MCF 10A (cell line): ENCODE measurements at places on chromosomes 11 and 22.

- DNase-seq = no peak
These were observed 39.9 kb upstream of the CD5 start for GRCh38 chr11:61062181-61062930.

GRCh38 chr11:34185926-34186841, 80.8 kb downstream of the NAT10 start:
- DNase-seq = no peak

DNA sequence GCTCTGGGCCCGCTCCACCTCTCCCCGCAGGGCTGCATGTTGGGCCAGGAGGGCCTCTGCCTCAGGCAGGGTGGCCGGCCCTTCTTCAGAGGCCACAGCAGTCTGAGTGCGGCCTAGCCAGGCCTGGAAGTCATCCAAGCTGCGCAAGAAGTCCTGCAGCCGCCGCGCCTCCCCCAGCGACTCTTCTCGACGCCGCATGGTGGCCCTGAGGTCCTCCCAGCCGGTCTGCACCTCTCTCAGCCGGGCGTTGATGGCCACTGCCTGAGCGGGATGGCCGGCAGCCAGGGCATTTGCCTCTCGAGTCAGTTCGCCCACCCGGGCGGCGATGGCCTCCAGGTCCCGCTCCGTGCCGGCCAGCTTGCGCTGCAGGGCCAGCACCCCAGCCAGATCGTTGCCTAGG, 23.1 kb upstream of the RBM4B start:
- DNase-seq = no peak

DNA sequence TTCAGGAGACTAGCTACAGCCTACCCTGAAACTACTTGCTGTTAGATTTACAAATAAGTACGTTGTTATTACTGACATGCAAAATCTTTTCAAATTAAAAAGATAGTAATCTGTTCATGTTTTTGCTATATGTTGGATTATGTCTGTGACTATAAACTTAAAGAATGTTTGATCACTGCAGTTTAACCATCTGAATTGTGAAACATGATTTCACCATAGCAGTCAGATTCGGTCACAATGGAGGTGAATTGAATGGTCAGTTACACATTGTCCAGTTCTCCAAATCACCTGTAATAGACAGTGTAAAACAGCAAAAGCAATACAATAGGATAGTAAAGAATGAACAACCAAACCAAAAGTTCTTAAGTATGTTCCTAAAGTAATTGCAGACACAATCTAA, 43.3 kb downstream of the CCDC83 start:
- peak; percentile 24 for DNase-seq

GRCh38 chr11:102620818-102621561, 4.1 kb downstream of the MMP20 start:
- DNase-seq = peak; percentile 79

DNA sequence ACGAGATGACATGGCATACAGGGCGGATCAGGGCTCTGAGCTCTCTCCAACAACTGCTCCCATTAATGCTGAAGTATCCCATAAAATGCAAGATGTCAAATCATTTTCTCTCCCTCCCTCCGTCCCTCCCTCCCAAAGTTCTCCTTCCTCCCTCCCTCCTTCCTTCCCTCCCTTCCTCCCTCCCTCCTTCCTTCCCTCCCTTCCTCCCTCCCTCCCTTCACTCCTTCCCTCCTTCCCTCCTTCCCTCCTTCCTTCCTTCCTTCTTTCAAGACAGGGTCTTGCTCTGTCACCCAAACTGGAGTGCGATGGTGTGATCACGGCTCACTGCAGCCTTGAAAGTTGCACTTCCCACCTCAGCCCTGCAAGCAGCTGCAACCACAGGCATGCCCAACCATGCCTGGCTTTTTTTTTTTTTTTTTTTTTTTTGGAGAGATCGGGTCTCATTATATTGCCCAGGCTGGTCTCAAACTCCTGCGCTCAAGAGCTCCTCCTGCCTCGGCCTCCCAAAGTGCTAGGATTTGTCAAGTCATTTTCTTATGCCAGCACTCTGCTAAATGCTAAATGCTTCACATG, 38.2 kb downstream of the TXN2 start:
- DNase-seq = no peak

GRCh38 chr11:109597336-109597735, 175.3 kb downstream of the C11orf87 start:
- DNase-seq = no peak

- DNase-seq = peak; percentile 6
These were observed 595.4 kb upstream of the CHORDC1 start for GRCh38 chr11:90818196-90818745.

- DNase-seq = no peak
These were observed 67.5 kb downstream of the LHFPL7 start for GRCh38 chr22:24878969-24879368.

DNA sequence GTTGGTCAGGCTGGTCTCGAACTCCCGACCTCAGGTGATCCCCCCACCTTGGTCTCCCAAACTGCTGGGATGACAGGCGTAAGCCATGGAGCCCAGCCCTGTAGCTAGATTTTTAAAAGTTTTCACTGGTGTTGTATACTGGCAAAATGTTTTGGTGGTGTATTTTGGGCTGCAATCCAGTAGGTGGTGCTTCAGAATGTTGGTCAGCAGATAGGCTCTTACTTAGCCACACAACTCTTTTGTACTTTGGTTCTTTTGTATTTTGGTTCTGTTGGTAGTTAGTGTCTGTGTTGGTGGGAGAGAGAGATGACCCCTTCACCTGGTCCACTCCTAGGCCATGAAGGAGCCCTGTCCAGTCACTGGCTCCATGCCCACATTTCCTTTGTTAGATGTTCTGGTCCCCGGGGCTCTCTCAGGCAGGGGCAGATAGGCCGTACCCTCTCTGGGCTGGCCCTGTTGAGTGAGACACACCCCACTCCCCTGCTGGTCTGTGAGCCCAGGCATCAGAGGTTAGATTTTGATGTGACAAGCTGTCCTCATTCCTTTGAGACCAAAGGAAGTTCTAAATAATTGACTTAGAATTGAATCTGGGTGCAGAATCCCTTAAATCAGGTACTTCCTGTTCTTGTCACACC, 123.8 kb downstream of the DDX10 start:
- peak; percentile 40 for DNase-seq

GRCh38 chr11:75734491-75735180, 17.0 kb downstream of the MOGAT2 start:
- no peak for DNase-seq

DNA sequence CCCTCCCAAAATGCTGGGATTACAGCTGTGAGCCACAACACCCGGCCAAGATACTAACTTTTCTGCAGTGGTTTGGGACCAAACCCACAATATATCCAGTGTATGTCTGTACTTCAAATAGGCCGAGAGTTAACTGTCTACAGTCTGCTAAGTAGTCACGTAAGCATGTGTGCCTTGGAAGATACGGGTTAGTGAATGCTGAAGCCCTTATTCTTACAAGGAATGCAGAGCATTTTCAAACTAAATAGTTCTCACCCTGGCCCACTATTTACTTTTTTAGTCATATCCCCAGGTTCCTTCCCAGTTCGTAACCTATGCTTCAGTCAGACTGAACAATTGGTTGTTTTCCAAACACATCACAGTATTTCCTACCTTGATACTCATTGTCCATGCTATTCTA, 176.0 kb downstream of the WNT11 start:
- peak; percentile 39 for DNase-seq

- peak; percentile 98 for DNase-seq
These were observed 115.6 kb downstream of the SLC1A2 start for GRCh38 chr11:35303596-35304385.

DNA sequence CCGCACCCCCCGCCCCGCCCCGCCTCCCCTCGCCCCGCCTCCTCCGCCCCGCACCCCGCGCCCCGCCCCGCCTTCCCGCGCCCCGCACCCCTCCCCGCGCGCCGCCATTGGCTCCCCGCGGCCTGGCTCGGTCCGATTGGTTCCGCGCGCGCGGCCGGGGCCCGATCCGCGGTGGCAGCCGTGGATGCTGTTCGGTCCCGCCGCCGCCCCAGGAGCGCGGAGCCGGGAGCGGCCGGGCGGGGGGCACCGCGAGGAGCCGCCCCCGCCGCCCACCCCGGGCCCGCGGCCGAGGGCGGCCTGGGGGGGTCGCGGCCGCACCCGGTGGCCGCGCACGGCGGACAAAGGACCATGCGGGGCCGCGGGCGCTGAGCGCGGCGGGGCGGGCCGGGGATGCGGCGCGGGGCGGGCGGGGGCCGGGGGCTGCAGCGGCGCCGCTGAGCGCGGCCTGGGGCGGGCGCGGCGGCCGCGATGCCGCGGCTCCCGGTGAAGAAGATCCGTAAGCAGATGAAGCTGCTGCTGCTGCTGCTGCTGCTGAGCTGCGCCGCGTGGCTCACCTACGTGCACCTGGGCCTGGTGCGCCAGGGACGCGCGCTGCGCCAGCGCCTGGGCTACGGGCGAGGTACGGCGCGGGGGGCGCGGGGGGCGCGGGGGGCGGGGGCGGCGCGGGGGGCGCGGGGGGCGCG, at the start of gene B4GALNT4:
TSS of gene B4GALNT4 (plus strand) at position 164 of the 683 bp plus-strand sequence. CDS start at position 469, 305 bp downstream.
- DNase-seq = peak; percentile 56

DNA sequence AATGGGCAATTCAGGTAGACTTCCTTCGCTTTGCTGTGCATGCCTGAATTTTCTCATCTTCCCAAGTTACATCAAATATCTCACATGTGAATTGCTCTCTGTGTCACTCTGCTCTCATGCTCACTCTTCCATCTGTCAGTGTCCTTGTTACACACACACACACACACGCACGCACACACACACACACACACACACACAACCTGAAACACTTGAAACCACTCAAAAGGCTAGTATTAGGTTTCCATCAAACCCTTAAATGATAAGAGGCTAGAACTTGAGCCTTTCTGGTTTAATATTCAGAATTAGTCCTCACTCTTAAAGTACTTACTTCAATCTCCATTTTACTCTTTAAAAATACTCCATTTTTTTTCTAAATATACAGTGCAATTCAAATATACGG, 282.4 kb downstream of the C11orf87 start:
- no peak for DNase-seq

GRCh38 chr22:42397332-42398249, 34.6 kb downstream of the NFAM1 start:
- no peak for DNase-seq

- DNase-seq = no peak
These were observed 34.3 kb downstream of the GUCY1A2 start for GRCh38 chr11:106983991-106984390.

DNA sequence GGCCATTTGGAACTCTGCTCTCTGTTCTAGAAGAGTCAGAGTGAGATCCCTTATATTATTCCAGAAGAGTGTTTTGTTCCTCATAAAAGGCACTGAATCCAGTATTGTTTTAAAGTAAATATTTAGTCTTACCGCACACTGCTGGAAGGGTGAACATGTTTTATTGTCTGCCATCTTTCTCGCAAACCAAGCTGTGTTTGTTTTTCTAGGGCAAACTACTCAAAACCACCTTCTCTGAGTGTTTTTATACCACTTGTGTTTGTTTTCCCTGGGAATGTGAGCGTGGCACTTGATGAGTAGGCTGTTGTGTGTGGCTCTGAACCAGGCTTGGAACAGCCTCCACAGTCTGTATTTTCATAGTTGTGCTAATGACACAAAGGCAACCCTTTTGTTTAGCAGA, 89.8 kb downstream of the DBX1 start:
- no peak for DNase-seq

DNA sequence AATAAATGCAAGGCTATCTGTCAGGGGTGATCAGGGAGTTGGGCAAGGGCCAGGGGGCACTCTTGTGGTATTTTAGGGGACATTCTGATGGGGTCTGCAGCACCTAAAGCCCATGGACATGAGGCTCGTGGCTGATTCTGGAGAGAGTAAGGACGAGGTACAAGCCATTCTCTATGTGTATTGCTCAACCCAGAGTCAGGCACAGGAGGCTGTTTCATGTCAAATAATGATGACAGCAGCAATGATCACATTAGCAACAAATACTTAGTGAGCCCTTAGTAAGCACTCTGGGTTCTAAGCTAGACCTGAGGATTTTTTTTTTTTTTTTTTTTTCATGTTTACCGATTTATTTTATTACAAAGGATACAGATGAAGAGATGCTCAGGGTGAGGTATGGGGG, 83.5 kb upstream of the THY1 start:
- no peak for DNase-seq

DNA sequence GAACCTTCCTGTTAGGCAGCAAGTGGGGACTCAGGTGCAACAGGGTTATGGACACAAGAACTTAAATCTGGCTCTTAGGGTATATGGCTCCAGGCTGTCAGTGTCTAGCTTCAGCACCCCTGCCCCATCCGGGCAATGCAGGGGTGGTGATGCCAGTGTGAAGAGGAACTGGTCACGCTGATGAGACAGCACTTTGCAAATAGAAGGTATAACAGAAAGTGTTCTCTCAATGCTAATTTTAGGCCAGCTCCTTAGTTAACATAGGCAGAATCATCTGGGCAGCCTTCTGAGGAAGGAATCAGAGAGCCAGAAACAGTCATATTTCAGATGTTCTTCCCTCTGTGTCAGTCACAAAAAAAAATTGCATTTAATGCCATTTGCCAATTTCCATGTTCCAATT, 41.2 kb downstream of the SYT9 start:
- no peak for DNase-seq

- DNase-seq = peak; percentile 77
These were observed 137.8 kb downstream of the DBX1 start for GRCh38 chr11:20022363-20023081.

DNA sequence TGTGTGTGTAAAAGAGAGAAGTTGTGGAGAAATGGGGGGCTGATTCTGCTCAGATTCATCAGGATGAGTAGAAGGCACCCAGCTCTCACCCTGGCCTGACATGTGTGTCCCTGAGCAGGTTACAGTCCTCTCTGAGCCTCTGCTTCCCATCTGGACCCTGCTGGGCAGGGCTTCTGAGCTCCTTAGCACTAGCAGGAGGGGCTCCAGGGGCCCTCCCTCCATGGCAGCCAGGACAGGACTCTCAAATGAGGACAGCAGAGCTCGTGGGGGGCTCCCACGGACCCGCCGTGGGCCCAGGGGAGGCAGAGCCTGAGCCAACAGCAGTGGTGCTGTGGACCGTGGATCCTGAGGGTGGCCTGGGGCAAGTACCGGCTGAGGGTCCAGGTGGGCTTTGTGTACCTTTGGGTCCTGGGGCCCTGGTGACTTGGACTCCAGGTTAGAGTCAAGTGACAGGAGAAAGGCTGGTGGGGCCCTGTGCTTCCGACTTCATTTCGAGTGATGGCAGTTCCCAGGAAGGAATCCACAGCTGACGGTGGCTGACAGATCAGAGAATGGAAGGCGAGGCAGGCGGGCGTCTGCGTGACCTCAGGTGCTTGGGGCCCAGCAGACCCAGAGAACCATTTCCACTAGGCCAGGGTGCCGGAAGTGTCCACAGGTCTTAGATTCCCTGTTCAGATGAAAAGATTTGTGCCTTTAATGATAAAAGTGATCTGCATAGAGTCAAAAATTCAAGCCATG, 21.9 kb downstream of the NEAT1 start:
- peak; percentile 38 for DNase-seq

- DNase-seq = no peak
These were observed 46.0 kb upstream of the HIPK3 start for GRCh38 chr11:33211153-33211552.

DNA sequence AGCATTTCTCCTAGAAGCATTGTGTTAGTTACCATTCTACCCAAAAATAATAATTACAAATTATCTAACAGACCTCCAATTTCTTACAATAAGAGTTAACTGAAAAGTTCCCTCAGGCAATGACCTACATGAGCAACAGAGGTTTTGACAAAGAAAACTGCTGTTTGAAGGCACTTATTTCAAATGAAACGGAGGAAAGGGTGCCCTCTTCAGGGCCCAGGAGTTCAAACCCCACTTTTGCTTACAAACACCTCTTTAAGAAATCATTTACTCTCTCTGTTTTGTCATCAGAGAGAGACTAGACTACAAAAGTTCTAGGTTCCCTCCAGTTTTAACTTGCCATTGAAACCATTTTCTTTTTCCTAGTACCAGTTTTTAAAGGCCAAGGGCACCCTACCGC, 56.7 kb downstream of the AMBRA1 start:
- no peak for DNase-seq

GRCh38 chr11:77502346-77502905, 28.5 kb upstream of the PAK1 start:
- DNase-seq = no peak
